ENCODE measurements at places on chromosomes 7 and 10. TPM values are rescaled to one million over a fixed set of nuclear protein-coding genes. Genes with fewer than 3 reads are reported as not detected.

DNA sequence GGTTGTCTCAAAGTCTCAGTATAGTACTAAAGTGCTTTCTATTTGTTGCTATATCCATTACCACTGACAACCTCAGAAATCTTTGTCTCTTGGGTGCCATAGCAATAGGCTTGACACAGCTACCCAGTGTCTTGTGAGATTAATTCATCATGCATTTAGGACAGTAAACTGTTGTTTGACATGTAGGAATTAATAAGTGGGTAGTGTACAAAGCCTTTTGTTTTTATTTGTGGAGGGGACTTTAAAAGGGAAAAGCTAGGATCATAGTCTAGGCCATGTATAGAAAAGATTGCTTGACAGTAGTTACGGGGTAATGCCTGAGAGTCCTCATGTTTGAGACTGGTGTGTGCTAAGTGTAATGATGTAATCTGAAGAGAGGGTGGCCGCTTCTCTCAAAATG lies 102.6 kb upstream of the AGR3 start:
- DNase-seq = no peak

DNA sequence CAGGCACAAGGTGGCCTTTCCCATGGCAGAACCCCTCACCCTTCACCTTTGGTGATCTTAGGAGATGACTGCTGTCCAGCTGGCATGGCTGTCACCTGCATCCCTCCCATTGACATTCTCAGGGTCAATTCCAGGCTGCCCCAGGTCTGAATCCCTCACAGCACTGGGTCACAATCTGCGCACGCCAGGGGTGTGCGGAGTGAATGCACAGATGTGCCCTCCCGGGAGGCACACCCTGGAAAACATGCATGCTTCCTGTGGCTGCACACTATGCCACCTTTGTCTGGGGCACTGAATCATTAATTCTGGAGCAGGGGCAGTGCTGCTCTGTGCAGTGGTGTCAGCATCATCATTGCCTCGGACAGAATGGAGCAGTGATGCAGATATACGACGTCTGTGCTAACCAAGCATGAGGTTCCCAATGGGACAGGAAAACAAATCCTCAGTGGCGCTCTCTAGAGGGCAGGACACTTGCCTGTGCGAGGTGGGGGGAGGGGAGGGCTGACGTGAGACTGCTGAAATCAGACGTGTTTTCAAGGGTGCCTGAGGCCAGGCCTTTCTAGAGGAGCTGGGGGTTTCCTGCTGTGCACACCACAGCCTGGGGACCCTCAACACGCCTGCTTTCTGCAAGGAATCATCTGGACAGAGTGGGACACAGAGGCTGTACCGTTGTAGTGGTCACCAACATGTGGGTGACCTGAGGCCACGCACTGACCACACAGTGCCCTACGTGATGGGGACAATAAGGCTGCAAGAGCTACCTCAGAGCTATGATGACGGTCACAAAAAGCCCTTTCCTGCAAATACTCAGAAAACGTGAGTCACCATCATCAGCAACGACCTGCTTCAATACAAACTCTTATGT lies 77.9 kb downstream of the HIPK2 start:
- DNase-seq = peak; percentile 61

GRCh38 chr10:124849111-124849773 lies 47.6 kb downstream of the ABRAXAS2 start:
- DNase-seq = no peak

DNA sequence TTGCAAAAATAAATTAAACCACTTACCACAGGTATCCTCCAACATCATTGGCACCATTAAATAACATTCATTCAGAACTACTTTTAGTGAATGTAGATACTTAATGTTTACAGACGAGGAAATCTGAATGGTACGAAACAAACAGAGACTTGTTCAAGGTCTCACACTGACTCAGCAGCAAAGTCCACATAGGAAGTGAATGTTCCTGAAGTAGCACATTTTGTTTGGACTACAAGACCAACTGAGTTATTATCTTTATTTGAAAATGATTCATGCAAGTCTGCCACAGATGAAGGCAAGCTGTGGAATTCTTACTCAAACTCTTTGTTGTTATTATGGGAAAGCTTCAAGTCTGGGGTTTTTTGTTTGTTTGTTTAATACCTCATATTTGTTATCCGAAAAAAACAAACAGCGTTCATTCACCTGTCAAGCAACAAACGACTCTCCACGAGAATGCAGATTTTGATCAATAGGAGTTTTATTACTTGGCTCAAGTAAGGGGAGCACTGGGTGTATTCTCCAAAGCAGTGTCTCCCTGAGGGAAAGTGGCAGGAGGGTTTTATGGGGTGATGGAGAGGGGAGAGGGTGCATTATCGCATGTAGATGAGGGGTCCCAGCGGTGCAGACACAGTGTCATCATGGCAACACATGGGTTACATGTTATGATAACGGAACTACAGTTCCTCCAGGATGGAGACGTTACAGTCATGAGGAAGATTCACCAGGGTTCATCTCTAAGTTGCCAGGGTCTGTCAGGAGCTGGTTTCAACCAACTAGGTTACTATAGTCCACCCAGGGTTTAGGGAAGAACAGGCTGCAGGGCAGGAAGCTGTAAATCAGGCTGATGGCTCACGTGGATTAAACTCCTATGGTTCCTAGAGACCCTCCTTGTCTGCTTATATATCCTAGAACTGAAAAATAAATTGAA lies 147.7 kb upstream of the AKR1E2 start:
- DNase-seq = no peak

DNA sequence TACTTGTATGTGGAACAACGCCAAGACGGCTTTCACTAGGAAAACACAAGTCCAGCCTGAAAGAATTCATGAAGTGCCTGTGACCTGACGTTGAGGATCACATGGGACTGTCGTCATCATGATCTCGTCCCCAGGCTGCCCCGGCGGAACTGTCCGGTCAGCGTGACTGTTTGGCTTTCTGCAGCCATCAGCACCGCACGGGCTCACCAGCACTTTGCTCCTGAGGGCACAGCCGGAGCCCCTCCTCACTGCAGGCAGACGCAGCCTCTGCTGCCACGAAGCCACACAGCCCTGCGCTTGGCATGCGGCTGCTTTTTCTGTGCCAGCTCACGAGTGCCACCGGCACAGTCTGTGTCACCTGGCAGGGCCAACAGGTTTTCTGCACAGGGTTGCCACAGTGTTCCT lies 9.4 kb upstream of the GET4 start:
- DNase-seq = no peak

DNA sequence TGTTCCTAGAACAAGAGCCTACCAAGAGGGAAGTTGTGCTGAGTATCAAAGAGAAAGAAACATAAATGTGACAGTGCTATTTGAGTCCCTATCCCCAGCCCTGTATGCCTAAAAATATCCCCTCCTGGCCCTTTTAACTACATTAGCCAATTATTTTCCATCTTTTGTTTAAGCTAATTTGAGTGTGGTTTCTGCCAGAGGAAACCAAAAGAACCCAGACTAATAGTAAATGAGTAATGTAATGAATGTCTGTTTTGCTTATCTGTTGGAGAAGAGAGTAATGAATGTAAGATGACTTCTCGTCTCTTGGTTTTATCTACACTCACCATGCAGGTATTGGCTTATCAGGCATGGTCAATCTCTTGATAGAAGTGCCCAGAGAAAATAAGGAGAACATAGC lies 134.4 kb upstream of the CDK1 start:
- no peak for DNase-seq

DNA sequence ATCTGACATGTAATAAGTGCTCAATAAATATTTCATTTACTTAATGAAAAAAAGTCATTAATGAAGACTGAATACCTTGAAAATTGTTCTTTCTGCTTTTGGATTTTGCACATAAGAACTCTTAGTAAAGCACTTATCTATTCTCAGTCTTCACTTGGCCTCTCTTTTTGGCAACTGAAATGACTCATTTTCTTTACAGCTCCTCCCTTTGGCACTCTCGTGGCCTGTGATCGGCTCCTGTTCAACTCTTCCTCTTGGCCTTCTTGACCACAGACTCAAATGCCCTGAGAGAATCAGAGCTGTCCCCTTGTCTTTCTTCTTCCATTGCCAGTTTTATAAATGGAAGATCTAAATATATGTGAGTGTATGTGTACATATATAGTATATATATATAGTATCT lies 54.2 kb downstream of the FOXP2 start:
- DNase-seq = no peak

DNA sequence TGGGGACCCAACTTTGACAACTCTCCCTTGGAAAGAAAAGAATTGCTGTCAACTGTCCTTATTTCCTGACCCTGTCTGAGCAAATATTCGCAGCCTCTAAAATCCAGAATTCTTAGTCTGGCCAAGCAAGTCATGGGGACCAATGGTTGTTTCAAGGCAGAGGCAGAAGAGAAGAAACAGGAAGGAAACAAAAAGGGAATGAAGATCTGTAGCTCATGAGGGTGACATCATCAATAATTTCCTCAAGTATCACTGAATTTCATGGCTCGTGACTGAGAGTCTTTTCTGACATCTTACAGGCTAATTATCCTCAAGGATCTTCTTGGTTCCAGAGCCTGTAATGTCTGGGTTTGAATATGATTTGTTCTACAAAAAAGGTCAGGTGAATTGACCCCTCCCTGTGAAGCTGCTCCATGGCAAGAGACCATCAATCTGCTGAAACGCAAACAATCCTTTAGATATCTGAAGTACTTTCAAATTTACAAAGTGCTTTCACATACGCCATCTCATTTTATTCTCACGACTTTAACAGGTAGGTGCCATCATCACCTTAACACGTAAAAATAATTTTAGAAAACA lies 5.8 kb downstream of the CDK6 start:
- no peak for DNase-seq

- no peak for DNase-seq
Observed at GRCh38 chr7:31070991-31071644, 19.0 kb downstream of the ADCYAP1R1 start.

DNA sequence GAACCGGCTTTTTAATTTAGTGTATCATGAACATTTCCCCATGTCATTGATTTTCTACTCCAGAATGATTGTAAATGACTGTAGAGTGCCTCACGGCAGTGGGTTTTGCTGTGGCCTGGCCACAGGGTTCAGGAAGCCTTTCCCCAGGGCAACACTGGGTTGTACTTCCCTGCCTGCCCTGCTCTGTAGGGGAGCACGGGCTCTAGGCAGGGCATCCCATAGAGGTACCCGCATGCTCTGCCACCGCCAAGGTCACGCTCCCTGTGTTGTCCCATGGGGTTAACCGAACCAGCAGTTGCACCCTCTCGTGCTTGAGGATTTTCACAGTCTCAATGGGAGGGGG lies 63.8 kb downstream of the BPGM start:
- peak; percentile 10 for DNase-seq

DNA sequence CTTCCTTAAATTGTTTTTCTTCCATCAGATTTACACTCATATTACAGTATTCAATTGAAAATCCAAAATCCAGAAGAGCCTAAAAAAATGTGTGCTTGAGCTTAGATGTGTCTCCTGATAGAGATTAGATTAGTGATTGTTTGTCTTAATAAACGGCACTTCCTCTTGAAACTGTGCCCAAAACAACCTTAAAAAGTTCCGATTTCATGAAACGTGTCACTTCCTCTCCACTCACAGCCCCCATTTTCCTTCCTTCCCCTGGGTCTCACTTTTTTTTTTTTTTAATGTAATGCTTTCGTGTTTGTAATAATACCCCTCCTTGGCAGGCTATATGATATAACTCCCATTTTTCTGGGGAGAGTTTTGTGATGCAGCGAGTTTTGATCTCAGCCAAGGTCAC lies 114.8 kb upstream of the ADO start:
- no peak for DNase-seq

DNA sequence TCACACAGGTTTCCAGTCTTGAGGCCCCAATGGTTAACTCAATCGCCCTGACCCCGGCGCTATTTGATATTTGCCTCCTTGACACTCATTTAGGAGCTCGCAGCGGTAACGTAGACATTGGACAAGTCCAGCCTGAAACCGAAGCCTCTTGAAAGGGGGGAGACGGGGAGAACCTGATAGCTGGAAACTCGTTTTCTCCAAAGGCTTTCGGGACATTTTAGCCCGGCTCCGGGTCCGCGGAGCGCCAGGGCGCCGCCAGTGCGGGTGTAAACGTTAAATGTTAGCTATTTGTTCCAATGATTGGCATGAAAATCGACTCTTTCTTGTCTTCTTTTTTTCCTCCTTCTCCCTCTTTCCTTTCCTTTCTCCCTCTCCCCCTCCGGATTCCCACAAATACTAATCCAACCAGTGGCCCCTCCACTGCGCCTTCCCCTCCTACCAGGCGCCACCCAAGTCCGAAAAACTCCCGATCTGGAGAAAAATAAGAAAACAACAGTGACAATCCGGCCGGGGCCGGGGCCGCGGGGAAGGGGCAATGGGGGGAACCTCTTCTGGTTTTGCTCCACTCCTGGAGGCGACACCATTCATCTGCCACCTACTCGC lies 17.2 kb upstream of the GATA3 start:
- no peak for DNase-seq

DNA sequence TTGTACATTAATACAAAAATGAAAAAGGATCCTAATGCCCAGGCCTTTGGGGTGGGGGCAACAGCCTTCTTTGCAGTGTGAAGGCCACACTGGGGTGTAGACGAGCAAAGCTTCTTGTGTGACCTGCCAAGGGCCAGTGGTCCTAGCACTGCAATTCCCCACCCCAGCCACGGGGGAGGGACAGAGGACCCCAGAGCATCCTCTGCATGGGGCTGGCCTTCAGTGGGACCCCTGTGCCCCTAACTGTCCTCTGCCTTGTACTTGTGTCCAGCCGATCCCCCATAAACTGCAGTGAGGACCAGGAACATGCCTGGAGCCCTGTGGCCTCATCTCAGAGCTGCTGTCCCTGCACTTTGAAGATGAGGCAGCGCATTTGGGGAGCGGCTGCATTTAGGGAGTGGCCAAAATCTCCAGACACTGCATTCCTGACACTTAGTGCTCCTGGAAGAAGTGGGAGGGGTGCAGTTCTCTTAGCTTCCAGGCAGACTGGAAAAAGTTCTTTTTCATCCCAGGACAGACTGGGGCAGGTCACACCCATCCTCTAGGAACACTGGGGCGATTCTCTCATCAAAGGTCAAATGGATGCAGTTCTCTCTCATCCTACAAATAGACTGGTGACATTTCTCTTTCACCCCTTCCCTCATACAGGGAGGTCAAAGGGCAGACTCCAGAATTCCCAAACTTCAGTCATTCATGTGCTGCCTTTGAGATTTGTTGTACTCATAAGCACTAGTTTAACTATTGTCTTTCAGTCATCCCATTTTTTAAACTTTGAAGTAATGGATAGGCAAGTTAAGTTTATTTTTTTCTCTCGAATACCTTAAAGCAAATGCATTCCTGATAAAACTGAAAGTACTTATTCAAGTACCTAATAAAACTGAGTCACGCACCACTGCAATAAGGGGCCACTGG lies 922 bp upstream of the MYO1G start:
- DNase-seq = peak; percentile 53

GRCh38 chr7:18457832-18458231 lies 37.7 kb upstream of the HDAC9 start:
- no peak for DNase-seq

GRCh38 chr10:90227217-90227656 lies 525.8 kb downstream of the KIF20B start:
- peak; percentile 82 for DNase-seq

Gene LIPJ
- total RNA-seq = not detected

Gene ADARB2
- total RNA-seq = 1.3 TPM

Gene GOLGA7B
- 1.1 TPM for total RNA-seq

Gene GRM8
- not detected for total RNA-seq

Gene TMEM196
- not detected for total RNA-seq

Gene TMEM130
- 0.38 TPM for total RNA-seq

Gene MYH16
- total RNA-seq = not detected

Gene SPDYE2
- not detected for total RNA-seq

Gene THSD7A
- total RNA-seq = not detected

Gene PNLIP
- not detected for total RNA-seq

Gene PILRA
- 5.8 TPM for total RNA-seq

Gene PRR15
- not detected for total RNA-seq

Gene HECW1
- not detected for total RNA-seq

Gene SUN3
- total RNA-seq = 0.95 TPM

Gene TRIM50
- not detected for total RNA-seq

Gene CCDC7
- total RNA-seq = 10.4 TPM

Gene NPY
- not detected for total RNA-seq

Gene PPP1R17
- not detected for total RNA-seq

Data from activated CD8-positive, alpha-beta T cell treated with anti-CD3 and anti-CD28 coated beads for 36 hours (primary cell).